ENCODE measurements at places on chromosomes 16 and 17.

- peak; percentile 37 for DNase-seq
These were observed 49.4 kb upstream of the CDC42EP4 start for GRCh38 chr17:73360961-73361761.

DNA sequence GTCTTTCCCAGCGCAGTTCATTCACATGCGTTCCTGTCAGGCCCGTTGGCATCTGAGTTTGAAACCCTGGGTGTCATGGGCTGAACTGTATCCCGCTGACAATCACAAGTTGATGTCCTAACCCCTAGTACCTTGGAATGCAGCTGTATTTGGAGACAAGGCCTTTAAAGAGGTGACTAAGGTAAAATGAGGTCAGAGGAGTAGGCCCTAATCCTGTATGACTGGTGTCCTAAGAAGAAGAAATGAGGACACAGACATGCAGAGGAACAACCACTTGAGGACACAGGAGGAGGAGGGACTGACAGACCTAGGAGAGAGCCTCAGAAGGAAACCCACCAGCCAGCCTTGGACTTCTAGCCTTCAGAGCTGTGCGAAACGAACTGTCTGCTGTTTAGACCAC is 33.1 kb downstream of the TRPV2 start:
- no peak for DNase-seq

DNA sequence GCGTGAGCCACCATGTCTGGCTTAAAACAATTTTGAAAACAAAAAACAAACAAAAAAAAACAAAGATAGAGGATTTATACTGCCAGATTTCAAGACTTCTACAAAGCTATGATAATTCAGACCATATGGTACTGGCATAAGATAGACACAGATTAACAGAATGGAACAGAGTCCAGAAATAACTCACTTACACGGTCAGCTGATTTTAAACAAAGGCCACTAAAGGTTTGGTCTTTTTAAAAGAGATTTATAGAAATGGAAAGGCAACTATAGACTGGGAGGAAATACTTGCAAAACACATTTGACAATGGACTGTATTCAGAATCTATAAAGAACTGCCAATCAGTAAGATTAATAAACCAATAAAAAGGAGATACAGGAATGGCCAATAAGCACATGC is 48.6 kb upstream of the MNT start:
- no peak for DNase-seq

GRCh38 chr17:65220732-65221131 is 83.6 kb downstream of the RGS9 start:
- no peak for DNase-seq

DNA sequence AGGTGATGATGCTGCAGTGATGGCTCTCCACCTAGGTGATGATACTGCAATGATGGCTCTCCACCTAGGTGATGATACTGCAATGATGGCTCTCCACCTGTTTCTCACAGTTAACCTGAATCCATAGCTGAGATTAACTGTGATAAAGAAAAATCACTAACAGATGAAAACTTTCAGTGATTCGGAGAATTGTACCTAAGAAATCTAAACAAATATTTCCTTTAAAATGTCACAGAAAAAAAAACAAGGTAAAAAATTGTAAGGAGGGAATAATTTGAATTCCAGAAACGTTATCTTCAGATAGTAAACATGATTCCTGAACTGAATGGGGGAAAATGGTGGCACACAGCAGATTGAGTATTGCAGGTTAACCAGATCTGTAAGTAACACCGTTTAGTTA is 113.4 kb downstream of the MAP2K4 start:
- no peak for DNase-seq

DNA sequence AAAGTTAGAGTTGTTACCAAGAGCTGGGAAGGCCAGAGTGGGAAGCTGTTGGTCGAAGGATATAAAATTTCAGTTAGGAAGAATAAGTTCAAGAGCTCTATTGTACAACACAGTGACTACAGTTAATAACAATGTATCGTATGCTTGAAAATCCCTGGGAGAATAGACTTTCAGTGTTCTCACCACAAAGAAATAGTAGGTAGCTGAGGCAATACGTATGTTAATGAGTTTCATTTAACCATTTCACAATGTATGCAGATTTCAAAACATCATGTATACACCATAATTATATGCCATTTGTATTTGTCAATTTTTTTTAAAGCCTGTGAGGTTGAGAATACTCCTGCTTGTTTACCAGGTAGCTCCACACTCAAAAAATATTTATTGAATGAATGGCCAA is 41.5 kb upstream of the MYOCD start:
- no peak for DNase-seq

DNA sequence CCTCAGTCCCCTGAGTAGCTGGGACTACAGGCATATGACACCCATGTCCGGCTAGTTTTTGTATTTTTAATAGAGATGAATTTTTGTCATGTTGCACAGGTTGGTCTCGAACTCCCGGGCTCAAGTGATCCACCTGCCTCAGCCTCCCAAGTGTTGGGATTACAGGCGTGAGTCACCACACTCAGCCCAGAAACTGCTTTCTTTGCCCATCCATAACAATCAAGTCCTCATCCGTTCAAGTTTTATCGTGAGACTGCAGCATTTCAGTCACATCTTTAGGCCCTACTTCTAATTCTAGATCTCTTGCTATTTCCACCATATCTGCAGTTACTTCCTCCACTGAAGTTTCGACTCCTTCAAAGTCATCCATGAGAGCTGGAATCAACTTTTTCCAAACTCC is 6.4 kb downstream of the NPRL3 start:
- DNase-seq, result no peak

DNA sequence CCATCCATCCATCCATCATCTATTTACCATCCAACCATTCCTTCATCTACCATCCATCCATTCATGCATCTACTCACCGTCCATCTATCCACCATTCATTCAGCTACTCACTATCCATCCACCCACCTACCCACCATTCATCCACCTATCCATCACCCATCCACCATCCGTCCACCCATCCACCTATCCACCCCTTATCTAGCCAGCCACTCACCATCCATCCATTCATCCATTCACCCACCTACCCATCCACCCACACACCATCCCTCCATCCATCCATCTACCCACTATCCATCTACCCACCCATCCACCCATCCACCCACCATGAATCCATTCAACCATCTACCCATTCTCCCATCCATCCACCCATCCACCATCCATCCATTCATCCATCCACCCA is 26.6 kb downstream of the BCO1 start:
- no peak for DNase-seq

DNA sequence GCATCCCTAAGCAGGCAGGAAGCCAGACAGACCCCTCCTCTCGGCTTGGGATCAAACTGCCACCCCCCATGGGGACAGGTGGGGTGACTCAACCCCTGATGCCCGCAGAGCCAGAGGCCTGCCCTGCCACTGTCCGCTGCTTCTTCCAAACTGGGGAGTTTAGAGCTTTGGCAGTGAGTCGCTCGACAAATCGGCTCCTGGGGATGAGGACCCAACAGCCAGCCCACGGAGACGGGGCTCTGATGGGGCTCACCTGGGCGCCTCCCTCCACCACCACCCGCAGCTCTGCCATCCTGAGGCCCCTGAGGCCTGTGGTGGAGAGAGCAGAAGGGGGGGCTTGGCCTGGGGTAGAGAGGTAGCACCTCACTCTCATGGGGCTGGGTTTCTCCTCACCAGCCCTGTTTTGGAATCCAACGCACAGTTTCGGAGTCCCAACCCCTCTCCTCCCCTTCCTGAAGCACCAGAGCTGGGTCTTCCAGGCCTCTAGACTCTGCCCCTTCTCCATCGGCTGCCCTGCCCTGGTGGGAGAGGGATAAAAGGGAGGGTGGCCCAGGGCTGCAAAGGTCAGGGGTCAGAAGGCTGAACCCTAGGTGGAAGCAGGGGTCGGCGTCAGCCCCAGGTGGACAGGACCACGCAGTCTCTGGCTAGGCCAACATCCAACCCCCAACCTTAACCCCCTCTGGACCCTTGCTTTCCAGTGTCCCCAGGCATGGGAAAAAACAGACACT is 5.8 kb downstream of the PRSS22 start:
- no peak for DNase-seq

GRCh38 chr16:87806261-87806640 is 40.5 kb upstream of the KLHDC4 start:
- no peak for DNase-seq

DNA sequence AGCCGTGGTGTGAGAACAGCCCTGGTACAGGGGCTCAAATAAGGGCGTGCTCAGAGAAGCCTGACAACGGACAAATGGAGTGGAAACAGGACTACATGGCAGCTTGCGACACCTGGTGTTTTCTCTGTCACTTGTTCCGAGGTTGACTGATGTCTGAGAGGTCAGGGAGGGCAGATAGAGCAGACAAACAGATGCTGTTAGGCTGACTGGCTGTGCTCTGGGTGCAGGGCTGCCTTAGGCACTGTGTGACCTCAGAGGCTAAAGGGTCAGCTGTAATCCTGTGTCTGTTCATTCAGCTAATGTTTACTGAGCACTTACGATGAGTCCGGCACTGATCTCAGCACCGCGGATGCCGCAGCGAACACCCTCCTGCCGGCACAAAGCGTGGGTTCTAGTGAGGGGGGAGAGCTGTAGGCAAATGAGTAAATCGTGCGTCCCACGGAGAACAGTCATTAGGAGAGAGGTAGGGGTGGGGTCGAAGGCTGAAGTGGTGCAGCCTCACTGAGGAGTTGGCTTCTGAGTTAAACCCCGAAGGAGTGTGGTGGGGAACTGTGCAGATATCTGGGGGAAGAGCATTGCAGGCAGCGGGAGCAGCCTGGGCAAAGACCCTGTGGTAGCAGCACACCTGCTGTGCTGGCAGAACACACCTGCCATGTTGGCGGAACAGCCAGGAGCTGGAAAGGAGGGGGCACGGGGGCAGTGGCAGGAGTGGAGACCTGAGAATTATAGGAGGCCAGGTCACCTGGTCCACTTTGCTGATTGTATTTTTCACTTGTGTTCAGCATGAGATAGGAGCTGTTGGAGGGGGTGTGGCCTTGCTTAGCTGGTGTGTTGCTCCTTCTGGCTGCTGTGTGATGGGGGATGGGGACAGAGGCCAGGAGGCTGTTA is 35.0 kb downstream of the GPT2 start:
- DNase-seq, result peak; percentile 6

GRCh38 chr16:67726106-67727034 is 7.3 kb upstream of the GFOD2 start:
- no peak for DNase-seq

DNA sequence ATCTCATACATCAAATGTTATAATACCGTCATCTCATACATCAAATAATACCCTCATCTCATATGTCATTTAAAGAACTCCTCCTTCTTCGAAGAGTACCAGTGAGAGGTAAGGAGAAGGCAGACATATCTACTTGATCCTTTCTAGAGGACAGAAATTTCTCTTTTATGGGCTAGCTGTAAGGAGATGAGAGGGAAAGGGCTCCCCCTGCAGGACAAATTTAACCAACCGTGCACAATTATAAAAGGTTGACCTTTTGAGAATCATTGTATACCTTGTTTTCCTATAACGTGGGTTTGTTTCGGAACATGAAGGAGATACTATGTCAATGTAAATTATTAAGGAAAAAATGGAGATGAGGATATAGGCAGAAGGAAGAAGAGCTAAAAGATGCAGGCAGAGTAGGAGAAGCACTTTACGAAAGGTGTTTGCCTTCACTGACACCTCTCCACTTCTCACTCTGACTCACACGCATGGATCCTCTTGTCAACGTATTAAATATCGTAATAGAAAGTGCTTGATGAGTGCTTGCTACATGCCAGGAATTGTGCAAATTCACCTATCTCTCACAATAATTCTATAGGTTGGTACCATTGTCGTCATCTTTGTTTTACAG is 465.9 kb upstream of the ERCC4 start:
- no peak for DNase-seq

DNA sequence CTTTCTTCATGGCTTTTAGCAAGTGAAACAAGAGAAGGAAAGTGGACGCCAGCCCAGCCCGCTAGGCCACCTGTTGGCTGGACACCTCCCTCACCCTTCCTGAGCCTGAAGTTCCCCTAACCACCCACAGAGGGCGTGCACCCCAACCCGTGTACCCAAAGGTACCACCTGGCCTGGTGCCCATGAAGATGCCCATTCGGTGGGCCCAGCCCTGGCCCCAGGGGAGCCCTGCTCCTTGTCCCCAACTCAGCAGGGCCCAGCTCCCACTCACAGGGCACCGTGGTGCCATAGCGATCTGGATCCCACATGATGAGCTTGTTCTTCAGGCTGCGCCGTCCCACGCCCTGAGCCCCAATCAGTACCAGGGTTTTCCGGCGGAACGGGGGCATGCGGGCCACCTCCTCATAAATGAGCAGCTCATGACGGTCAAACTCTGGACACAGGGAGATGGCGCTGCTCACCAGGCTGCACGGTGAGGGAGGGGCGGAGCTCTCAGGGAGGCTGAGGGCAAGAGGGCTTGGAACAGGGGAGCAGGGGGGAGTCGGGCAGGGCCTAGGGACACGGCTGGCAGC is 26.8 kb downstream of the MPP2 start:
- DNase-seq, result no peak

All from NCI-H2227 treated with DMSO at 0.1 percent for 48 hours (cell line).